ENCODE measurements at places on chromosomes 6 and 20. TPM values are rescaled to one million over a fixed set of nuclear protein-coding genes. Genes with fewer than 3 reads are reported as not detected.

The RIPPLY2 gene
- not detected for total RNA-seq

DNA sequence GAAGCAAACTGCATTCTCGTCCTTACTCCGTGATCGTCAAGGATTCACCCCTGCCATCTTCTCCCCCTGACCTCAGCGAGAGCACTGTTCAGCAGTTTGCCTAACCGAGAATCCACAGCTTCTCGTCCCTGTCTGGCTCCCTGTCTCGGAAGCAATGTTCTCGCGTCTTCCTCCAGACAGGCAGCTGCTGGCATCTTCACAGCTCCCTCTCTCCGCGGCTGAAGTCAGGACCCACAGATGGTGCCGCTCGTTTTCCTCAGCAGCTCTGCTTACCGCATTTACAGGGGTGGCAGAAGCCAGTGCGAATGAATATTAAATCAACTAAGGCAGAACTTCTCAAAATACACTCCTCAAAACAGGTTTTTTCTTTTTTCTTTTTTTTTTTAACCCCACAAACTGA is 18.9 kb upstream of the SLC22A2 start:
- no peak for DNase-seq

The GSTA3 gene
- total RNA-seq, result 0.39 TPM

The BPIFB2 gene
- total RNA-seq, result not detected

GRCh38 chr20:43202100-43202499 is 12.4 kb upstream of the PTPRT start:
- DNase-seq, result no peak

The PRSS35 gene
- 4.4 TPM for total RNA-seq

- no peak for DNase-seq
These were observed 13.8 kb downstream of the SIGLEC1 start for GRCh38 chr20:3698591-3699001.

The PRRC2A gene
- total RNA-seq, result 49.6 TPM

GRCh38 chr20:8639112-8639778 is 429.6 kb upstream of the PLCB4 start:
- no peak for DNase-seq

DNA sequence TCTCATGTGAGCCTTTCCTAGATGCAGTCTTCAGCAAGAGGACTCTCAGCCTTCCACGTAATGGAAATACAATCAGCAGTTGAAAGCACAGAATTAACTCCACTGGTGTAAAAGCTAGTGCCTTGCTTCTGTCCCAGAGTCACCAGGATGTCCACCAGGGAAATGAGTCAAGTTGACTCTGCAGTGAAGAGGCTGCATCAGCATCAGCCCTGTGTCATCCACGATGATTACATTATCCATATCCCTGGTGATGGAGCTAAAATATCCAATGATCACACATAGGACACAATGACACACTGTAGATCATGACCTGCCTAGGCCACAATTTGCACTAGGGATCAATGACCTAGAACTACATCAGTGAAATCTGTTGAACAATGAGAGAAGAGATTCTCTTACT is 262.4 kb downstream of the ERMARD start:
- DNase-seq, result no peak

DNA sequence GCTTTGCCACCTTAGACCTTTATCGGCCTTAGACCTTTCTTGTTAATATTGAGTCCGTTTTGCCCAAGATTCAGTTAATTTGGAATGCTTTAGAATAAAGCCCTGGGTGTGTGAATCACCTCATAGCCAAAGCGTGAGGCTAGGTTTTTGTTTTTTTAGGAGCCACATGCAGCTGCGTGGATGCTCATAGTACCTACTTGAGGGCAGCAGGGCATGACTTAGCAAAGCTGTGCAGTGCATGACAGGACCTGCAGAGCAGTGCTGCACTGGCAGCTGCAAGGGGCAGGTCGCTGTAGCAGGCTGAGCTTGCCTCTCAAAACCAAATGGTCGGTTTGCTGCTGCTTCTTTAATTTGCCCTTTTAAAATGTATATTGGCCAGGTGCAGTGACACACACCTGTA is 116.1 kb downstream of the JAG1 start:
- DNase-seq, result no peak

The SEL1L2 gene
- not detected for total RNA-seq

GRCh38 chr6:21831521-21832291 is 238.2 kb downstream of the SOX4 start:
- DNase-seq, result peak; percentile 66

The TSHZ2 gene
- 10.1 TPM for total RNA-seq

DNA sequence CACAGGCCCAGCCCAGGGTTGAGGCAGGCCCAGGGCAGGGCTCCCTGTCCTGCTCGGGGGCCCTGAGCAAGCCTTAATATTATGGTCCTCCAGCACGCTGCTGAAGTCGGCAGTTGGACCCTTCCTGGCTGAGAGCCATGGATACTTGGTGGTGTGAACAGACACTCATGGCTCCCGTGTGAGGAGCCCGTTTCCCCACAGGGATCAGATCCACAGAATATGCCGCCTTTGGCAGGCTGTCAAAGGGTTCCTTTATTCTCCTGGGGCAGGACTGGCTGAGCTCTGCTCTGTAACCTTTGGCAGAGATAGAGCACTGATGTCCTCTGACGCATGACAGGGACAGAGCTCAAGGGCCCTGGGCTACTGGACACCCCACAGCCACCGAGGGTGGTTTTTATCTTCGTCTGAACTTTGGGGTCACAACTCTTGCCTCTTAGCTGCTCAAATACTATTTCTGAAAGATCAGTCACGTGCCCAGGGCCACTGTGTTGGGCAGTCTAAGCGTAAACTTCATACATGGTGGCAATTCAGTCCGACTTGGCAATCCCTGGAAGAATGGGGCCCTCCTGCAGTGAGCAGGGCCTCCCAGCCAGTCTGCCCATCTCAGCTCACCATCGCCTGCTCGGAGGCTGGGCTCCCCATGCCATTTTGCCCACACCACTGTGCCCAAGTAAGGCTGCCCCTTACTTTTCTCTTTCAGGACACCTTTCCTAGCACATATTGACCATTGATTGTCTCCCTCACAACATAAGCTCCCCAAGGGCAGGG is 49.1 kb downstream of the TTI1 start:
- no peak for DNase-seq

GRCh38 chr6:1610497-1611321 is 994 bp downstream of the FOXC1 start:
- DNase-seq, result no peak

The BEND6 gene
- total RNA-seq, result 5.6 TPM

GRCh38 chr20:45833030-45833882 is at the start of gene SNX21:
Gene SNX21 (plus strand): TSS chr20:45833799. CDS start chr20:45833920, 121 bp downstream.
- peak; percentile 77 for DNase-seq

- DNase-seq, result no peak
These were observed 57.9 kb downstream of the GJA10 start for GRCh38 chr6:89952105-89952671.

The SRMS gene
- 1.1 TPM for total RNA-seq

GRCh38 chr6:56151609-56152224 is 95.7 kb downstream of the COL21A1 start:
- DNase-seq, result no peak

The WFDC2 gene
- total RNA-seq, result 0.39 TPM

GRCh38 chr6:41757931-41758640 is 10.9 kb upstream of the PGC start:
- no peak for DNase-seq

DNA sequence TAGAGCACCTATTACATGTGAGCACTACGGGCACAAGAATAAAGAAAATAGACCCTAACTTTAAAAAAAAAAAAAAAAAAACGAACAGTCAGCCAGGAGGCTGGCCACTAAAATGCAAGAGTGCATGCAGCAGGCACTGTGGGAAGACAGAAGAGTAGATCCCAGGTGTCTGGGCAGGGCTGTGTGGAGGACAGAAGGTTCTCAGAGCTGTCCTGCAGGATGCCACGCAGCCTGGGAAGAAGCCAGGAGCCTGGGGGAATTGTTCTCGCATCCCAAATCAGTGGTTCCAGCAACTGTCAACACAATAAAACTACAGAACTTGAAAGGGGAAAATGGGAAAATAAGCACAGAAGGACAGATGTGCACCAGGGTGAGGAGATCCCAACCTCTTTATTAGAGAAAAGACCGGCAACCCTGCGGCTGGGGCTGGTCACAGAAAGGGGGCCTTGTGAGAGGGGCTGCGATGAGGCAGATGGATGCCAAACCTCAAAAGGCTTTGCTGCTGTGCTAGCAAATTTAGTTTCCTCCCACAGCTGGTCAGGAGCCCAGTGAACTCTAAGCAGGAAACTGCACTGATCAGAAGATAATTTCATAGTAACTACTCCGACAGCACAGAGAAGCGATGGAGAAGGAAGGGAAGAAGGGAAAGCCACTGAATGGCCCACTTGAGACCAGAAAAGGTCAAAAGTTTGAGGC is 30.9 kb downstream of the MAP3K5 start:
- peak; percentile 26 for DNase-seq

- DNase-seq, result no peak
These were observed 564.3 kb upstream of the NRSN1 start for GRCh38 chr6:23561732-23562131.

Data from skin of body (tissue), 3 donors.